ENCODE measurements at places on chromosomes 2 and 18. TPM values are rescaled to one million over a fixed set of nuclear protein-coding genes. Genes with fewer than 3 reads are reported as not detected.

DNA sequence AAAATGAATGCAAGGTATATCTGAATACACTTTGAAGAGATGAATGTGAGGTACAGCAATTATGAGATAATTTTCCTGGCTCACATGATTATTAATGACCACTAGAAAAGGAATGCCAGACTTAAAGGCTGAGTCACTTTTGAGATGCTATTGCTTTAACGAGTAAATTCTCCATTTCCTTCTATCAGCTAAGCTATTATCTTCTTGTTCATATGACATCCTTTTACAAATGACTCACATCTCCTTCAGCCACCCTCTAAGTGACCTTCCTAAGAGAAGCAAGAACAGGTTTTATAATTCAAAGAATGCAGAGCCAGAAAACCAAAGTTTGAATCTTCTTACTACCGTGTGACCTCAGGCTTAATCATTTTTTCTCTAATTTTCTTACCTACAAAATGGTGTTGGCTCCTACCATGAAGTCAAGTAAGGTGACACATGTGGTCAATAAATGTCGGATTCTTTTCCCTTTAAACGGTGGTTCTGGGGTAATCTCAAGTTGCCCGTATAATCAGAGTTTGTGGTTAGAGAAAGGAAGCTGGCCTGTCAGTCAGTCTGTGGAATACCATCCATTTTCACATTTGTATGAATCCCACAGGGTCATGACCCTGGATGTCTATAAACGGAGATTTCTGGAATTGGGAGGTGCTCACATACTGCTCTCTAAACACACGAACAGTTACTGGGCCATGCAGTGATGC, 184.0 kb upstream of the PID1 start:
- peak; percentile 77 for DNase-seq

- no peak for DNase-seq
These were observed 44.4 kb downstream of the CRACDL start for GRCh38 chr2:98891591-98891990.

GRCh38 chr18:7958081-7958896, 391.2 kb downstream of the PTPRM start:
- DNase-seq, result no peak

- DNase-seq, result peak; percentile 48
These were observed 27.9 kb downstream of the RMND5A start for GRCh38 chr2:86747711-86748639.

Gene ADD2
- 23.4 TPM for total RNA-seq

DNA sequence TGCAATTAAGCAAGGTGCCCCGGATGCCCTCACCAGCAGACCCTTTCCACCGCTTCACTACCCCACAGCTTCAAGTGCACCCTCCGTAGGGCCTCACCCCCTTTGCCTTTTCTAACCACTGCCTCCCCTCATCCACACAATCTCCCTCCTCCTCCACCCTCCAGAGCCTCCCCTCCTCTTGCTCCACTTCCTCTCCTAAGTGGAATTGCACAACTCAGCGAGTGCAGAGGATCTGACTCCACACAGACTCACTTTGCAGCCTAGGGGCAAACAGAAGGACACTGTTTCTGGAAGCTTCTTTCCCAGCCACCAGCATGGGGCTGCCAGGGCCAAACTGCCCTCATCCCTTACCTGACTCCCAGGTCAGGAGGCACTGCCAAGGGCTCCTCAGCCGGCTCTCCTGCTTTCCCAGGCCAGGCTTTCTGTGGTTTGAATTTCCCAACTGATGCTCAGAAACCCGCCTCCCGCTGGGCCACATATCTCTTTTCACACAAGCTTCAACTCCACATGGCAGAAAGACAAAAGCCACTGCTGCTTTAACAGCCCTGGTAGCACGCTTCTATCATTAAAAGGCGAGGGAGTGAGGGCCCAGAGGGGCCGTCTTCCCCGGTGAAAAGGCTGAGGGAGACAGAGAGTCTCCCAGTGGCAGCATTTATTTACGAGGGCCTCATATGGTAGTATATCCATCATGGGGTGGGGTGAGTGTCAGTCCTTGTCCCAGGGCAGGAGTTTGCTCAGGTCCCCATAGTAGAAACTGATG, 74.7 kb upstream of the MGAT4A start:
- DNase-seq, result no peak

DNA sequence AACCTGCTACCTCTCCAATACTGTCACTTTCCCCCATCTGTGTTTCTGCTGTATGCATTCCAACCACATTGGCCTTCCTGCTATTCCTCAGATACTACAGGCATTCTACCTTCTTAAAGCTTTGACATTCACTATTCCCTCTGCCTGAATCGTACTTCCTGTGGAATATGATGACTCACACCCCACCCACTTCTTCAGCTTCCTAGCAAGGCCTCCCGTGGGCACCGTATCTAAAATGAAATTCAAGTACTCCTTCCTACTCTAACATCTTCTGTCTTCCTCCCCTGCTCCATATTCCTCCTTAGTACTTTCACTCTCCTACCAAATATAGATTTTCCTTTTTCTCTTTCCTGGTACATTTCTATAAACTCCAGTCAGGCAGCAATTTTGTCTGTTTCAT, 710.4 kb downstream of the RNF144A start:
- no peak for DNase-seq

- DNase-seq, result no peak
These were observed 133.9 kb downstream of the B3GNT2 start for GRCh38 chr2:62329797-62330196.

GRCh38 chr2:71620851-71621251, 167.5 kb downstream of the DYSF start:
- DNase-seq, result no peak

- no peak for DNase-seq
These were observed 75.7 kb downstream of the AOX1 start for GRCh38 chr2:200661477-200661876.

GRCh38 chr18:79862562-79862961, 64.8 kb downstream of the KCNG2 start:
- no peak for DNase-seq

Gene SIX2
- not detected for total RNA-seq

Gene CFAP210
- total RNA-seq, result not detected

DNA sequence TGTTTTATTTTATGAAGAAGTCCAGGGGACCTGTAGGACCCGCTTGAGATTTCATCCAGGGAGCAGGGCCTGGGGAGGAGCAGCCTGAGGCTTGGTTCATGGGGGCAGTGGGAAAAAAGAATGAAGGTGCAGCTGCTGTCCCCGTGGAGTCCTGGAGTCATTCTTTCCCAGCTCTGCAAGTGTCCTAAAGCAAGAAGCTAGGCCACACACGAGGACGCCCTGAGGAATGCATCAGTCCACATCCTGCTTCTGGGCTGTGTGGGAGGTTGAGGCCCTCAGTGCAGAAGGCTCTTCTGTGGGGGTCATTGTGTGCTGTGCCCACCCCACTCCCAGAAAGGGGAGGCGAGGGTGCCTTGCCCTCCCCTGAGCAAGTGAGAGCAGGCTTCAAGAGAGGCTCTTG, 179.9 kb upstream of the HS6ST1 start:
- DNase-seq, result no peak

GRCh38 chr2:29834624-29835023, 86.8 kb downstream of the ALK start:
- no peak for DNase-seq

DNA sequence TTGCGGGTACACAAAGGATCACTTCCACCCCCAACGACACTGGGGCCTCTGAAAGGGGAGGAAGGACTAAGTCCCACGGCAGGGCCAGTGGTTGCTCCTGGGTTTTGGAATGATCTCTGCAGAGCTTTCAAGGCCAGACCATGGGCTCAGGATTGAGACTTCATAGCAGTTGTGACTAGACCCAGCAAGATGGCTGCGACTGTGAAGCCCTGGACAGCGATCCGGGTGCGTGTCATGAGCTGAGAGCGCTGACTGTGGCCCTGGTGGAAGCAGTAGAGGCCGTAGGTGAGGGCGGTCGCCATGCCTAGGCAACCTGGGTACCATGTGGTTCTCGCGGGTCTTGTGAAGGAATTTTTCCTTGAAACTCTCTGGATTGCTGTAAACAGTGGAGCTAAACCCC, 27.3 kb downstream of the NCL start:
- no peak for DNase-seq

DNA sequence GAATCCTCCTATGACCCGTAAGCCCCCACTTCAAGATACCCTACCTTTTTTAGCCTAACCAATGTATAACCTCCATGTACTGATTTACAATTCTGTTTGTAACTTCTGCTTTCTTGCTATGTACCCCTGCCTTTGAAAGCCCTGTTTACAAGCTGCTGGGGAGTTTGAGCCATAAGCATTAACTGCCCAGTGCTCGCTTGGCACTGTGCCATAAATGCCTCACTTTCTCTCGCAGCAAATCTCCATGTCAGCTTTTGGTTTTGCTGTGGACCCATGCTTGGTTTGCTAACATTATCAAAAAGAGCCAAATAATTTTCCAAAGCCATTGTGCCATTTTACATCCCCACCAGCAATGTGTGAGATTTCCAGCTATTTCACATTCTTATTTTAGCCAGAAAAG, 51.8 kb downstream of the TEX51 start:
- no peak for DNase-seq

- DNase-seq, result no peak
These were observed 41.4 kb downstream of the PRKD3 start for GRCh38 chr2:37283207-37283606.

Gene FSHR
- total RNA-seq, result not detected

DNA sequence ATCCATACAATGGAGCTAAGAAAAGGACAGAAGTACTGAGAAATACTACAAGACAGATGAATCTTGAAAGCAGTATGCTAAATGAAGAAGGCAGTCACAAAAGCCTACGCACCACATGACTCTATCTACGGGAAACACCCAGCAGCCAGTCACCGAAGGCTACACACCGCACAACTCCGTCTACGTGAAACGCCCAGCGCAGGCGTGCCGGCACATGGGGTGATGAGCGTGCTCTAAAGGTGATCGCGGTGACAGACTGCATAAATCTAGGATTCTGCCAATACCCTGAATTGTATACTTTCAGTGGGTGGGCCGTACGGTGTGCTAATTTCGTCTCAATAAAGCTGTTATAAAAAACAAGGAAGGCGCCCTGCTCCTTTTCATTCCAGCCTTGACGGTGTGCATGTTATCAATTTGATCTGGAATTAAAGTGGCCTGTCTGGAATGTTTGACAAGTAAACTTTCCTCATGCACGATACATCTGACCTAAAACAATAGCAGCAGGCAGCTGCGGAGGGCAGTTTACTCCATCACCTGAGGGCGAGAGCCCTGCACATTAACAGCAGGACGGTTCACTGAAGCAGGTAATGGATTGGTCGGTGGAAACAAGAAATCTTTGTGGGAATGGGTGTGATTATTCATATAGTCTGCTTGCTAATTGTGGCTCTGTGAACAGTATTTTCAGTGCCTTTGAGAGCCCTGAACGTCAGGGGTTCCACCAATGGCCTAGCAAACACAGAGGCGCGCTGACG, 86.2 kb upstream of the SALL3 start:
- DNase-seq, result no peak

Gene MYCN
- 3.2 TPM for total RNA-seq

DNA sequence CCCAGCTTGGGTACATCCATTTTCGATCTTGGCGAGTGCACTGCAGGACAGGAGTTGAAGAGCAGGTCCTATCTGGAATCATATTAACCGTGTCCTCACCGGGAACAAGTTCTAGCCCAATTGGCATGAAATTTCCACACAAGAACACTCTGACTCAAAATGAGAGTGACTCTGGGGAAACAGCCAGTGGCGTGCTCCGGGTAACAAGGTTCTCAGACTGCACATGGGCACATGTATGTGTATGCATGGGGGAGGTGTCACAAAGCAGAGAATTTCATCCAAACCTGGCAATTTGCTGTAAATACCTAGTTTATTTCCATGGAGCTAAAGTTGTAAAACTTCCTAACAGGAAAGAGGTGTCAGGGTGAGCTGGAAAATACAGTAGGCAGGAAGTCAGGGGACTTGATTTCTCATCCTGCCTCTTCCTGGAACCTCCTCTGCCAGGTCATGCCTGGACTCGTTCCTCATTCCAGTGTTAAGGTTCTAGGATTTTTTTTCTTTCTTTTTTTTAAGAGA, 1.7 kb downstream of the TUBB6 start:
- peak; percentile 93 for DNase-seq

GRCh38 chr2:201135386-201135785, 19.4 kb downstream of the CFLAR start:
- DNase-seq, result no peak

GRCh38 chr2:127014630-127015029, 92.3 kb downstream of the BIN1 start:
- DNase-seq, result peak; percentile 36

DNA sequence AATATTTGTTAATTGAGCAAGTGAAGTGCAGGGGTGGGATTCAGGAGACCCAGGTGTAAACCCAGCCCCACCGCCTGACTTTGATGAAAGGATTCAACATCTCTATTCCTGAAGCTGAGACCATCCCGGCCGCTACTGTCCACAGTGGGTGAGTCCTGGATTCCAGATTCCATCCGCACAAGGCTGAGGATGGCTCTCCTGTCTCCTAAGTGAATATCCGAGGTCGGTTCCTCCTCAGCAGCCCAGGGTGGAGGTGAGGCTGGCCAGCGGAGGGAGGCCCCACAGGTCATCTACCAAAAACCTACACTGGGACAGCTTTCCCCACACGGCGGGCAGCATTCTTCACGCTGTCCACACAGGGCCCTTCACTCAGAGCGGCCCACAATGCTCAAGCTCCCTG, 57.6 kb downstream of the ACKR3 start:
- no peak for DNase-seq

GRCh38 chr2:166768393-166769123, 119.7 kb upstream of the XIRP2 start:
- no peak for DNase-seq

GRCh38 chr2:173755798-173756197, 209.4 kb downstream of the SP3 start:
- no peak for DNase-seq

Gene CCDC102B
- total RNA-seq, result 34.0 TPM

Gene CCDC148
- 0.13 TPM for total RNA-seq

- no peak for DNase-seq
These were observed 81.4 kb downstream of the MYCN start for GRCh38 chr2:16021611-16022363.

GRCh38 chr18:74116633-74117554, 30.7 kb downstream of the FBXO15 start:
- DNase-seq, result peak; percentile 39

- DNase-seq, result no peak
These were observed 47.8 kb upstream of the REG3G start for GRCh38 chr2:78977661-78978145.

GRCh38 chr2:17166506-17166905, 351.7 kb downstream of the RAD51AP2 start:
- DNase-seq, result no peak

- DNase-seq, result no peak
These were observed 13.6 kb downstream of the DCAF17 start for GRCh38 chr2:171447675-171448074.

GRCh38 chr2:98693477-98693876, 37.5 kb downstream of the MGAT4A start:
- no peak for DNase-seq

DNA sequence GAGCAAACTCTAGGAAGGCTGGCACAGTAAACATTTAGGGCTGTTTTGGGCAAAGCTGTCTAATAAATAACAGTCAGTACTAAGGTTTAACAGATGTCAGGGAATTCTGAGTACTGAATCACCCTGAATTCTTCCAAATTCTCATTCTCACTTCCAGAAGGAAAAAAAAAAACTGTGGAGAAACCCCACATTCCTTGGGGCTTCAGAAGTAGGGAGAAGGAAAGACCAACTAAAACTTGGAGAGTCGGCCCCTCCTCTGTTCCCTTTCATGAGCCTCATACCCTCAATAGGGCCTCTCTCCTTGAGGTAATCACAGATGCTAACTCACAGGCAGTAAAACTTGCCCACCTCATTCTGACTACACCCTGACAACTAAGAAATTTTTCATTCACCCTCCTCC, 62.1 kb downstream of the CCDC148 start:
- no peak for DNase-seq

GRCh38 chr18:59038295-59039039, 101.2 kb upstream of the SEC11C start:
- DNase-seq, result no peak

GRCh38 chr2:193482557-193482956, 1287.8 kb upstream of the TMEFF2 start:
- DNase-seq, result no peak
